ENCODE measurements at places on chromosomes 5 and 9.

DNA sequence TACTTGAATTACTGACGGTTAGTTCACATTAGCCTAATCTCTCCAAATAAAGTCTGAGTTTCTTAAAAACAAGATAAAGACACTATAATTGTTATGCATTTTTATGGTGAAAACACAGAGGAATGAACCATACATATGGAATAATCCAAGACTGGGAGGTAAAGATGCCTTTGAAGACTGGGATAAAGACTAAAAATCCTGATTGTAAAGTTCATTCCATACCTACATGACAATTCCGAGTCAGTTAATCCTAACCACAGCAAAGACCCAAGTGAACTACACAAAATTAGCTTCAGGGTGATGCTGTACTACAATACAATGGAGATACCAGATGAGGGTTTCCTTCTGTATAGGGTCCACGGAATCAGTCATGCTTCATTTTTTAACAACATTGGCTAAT is 6.3 kb downstream of the AP3B1 start:
- DNase-seq, result no peak

GRCh38 chr5:157608972-157609565 is 33.5 kb upstream of the ADAM19 start:
- DNase-seq, result no peak

GRCh38 chr9:135340726-135341475 is 138.7 kb upstream of the PPP1R26 start:
- no peak for DNase-seq

GRCh38 chr5:102668220-102668932 is 86.7 kb upstream of the PAM start:
- no peak for DNase-seq

GRCh38 chr5:87361536-87362213 is 51.1 kb downstream of the CCNH start:
- DNase-seq, result no peak

GRCh38 chr9:108813951-108814601 is 41.7 kb downstream of the ACTL7B start:
- DNase-seq, result no peak

DNA sequence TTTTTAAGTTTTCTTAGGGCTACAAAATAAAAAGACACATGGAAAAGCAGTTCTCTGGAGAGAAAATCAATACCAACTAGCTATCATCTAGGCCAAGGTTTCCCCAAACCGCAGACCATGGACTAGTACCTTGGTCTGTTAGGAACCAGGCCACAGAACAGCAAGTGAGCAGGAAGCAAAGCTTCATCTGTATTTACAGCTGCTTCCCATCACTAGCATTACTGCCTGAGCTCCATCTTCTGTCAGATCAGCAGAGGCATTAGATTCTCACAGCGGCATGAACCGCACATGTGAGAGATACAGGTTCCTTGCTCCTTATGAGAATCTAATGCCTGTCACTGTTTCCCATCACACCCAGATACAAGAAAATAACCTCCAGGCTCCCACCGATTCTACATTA is 1907.6 kb upstream of the ACO1 start:
- no peak for DNase-seq

DNA sequence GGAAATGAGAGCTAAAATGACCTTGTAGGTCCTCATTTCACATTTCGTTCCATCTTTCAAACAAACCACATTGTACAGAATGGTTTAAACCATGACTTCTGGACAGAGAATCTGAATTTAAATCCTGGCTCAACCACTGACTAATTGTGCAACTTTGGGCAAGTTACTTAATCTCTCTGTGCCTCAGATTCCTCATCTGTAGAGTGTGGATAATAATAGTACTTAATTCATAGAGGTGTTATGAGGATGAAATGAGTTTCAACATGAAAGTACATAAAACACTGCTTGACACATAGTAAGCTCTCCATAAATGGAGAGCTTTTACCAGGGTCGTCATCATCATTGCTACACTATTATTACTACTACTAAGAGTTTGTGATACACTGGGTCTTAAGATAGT is 46.3 kb upstream of the FOXE1 start:
- DNase-seq, result no peak

DNA sequence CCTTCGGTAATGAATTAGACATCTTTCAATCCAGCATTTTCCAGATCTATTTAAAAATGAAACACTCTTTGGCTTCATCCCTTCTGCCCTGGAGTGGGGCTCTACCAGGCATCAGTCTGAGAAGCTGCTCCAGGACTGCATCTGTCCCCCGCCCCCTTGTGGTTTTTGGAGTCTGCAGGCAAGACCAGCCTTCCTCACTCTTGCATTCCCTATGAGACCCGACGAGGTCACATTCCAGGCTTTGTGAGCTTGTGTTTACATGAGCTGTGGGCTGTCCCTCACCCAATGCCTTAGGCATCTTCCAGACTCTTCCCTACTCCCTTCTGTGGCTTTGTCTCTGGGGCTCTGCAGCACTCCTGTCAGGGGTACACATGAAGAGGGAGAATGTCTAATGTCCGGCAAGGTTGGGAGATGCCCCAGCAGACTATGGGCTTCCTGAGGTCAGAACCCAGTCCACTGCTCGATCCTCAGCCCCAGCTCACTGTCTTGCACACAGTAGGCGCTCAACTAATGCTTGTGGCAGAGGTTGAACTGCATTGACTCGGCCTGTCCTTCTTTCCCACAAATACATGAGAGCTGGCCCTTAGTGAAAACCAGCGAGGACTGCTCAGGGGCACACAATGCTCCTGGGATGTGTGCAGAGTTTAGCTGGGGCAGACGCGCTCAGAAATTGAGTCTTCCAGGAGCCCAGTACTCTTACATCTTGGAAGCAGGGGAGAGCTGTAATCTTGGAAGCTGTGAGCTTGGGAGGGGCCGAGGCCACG is 11.7 kb upstream of the GADD45G start:
- DNase-seq, result no peak

All from activated CD4-positive, CD25-positive, alpha-beta regulatory T cell (primary cell).